NCI-H187 (cell line): ENCODE measurements at places on chromosomes 7 and 10.

GRCh38 chr7:122073635-122074034 is 70.4 kb downstream of the AASS start:
- DNase-seq = no peak

- no peak for DNase-seq
Measured at GRCh38 chr10:77601488-77601887, 36.1 kb downstream of the KCNMA1 start.

DNA sequence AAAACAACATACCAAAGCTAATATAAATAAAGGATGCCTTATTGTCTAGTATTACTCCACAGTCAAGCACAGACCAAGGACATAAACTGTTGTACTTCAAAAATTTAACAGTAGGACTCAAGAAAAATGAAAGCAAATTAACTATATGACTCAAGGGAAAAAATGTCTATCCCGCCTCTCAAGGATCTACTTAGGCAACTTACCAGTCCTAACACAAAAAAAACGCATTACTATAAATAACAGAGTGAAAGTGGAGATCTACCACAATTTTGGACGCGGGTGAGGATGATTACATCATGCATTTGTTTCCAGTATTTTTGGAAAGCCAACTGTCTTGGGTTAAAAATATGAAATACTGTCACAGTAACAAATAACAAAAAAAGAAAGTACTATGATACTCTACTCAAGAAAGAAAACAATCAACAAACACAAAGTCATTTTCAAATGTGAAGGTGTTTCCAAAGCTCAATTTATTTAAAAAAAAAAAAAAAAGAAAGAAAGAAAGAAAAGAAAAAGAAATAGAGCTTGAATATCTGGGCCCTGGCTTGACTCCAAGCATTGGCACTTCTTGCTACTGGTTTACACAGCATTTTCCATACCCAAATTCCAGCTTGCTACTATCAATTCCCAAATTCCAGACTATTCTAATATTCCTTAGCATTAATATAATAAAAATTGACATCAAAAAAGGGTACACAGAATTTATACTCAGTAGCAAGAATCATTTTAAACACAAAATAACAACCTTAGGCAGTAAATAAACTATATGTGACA is 99.4 kb downstream of the RSU1 start:
- no peak for DNase-seq

GRCh38 chr7:14851610-14852009 is 50.9 kb downstream of the DGKB start:
- DNase-seq = no peak

- no peak for DNase-seq
Measured at GRCh38 chr7:28405662-28406061, 6.7 kb upstream of the CREB5 start.

DNA sequence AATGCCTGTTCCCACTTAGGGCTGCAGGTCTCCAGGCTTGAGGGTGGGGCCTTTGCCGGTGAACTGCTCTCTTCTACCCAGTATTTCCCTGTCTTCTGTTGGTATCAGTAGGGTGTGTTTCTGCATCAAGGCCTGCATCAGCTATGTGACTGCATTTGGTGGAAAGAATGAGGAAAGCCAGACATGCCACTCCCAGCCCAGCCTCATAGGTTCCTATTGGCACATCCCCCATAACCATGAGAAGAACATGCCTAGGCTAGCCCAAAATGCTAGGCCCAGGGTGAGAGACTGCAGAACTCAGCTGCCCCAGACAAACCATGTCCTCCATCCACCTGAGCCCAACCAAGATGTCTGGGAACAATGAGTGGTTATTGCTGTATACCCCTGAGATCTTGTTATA is 380.3 kb upstream of the ADARB2 start:
- DNase-seq = no peak

- no peak for DNase-seq
Measured at GRCh38 chr10:78041170-78042057, 7.8 kb downstream of the RPS24 start.

DNA sequence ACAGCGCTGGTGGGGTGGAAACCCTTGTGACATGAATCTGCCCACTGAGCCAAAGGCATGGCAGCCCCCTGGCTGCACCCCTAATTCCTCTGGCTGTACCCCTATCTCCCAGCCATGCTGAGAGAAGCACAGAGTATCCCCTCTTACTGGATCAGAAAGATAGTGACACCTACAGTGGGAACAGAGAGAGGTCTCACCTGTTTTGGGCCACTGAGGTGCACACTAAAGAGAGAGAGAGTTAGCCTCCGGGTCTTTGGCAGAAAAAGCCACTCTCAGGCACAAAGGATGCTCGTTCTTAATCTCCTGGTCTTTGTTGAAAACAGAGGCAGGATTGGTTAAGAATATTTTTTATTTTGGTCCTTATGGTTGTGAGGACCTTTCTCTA is 11.3 kb downstream of the TSPAN14 start:
- no peak for DNase-seq

DNA sequence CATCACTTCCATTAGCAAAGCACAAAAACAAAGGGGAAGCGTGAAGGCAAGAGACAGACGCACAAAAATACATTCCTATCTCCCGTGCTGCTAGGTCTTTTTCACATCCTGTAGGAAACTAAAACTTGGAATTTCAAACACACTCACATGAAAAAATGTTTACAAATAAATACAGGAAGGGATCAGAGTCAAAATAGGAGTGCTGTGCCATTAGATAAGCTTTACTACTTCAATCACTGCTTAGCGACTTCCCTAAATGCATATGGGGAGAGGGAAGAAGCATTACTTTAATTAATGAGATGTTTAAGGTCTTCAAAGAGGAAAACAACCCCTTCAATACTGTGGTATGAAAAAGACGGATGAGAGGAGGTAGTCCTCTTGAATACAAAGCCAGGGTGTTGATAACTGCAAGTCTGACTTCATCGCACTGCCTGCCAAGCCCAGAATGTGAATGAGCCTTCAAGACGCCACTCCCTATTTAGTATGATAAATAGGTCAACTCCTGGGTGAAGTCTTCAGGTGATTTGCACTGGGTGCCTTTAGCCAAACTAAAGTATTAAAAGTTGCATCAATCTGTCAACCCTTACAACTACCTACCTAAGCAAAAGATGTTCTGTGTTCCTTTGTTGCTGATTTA is 13.9 kb downstream of the PARD3 start:
- DNase-seq = no peak

GRCh38 chr7:147411096-147411495 is 1179.5 kb upstream of the C7orf33 start:
- DNase-seq = no peak

DNA sequence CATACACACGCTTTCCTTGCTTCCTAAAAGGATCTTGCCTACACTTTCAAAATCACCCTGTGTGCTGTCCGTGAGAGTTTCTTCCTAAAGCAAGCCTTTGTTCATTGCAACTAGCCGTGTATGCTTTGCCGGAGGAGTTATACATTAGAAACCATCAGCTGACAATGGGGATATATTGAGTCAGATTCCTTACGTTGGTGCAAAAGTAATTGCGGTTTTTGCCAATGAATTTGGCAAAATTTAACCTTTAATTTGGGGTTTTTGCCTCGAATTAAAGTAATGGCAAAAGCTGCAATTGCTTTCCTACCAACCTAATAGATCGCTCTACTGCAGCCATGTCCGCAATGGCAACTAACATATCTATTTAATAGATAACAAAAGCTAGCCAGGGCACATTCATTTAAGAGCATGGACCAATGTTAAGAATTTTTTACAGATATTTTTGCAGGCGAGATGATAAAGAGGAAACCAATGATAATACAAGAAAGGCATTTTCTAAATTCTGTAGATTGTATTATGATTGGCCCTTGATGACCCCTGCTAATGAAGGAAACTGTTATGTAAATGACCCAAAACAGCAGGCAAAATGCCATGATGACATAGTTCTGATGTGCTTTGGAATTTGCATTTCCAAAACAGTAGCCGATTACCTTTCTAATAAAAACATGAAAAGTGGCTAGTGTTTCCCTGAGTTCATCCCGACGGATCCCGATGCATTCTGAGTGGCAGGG is 184.8 kb upstream of the NRP1 start:
- no peak for DNase-seq

GRCh38 chr10:44974628-44975430 is 3.8 kb downstream of the DEPP1 start:
- peak; percentile 6 for DNase-seq

DNA sequence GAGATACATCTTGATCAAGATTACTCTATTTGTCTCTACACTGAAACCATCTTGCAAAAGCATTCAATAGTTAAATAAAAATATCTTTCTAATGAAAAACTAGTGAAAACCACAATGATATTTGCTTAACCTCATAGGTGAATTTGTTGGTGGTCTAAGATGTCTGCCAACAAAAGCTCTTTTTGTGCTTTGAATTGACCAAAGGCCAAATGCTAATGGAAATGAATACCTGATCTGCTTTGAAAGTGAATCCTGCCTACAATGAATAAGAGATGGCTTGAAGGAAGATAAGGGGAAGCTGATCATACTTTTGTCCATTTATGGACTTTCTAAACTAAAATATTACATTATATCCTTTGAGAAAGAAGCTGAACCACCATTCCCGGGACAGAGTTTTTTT is 228.9 kb upstream of the ETV1 start:
- DNase-seq = no peak

- DNase-seq = peak; percentile 4
Measured at GRCh38 chr10:101014230-101014884, 14.7 kb downstream of the LZTS2 start.

DNA sequence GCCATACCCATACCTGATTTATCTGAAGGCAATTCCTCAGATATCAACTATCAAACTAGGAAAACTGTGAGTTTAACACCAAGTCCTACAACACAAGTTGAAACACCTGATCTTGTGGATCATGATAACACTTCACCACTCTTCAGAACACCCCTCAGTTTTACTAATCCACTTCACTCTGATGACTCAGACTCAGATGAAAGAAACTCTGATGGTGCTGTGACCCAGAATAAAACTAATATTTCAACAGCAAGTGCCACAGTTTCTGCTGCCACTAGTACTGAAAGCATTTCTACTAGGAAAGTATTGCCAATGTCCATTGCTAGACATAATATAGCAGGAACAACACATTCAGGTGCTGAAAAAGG is 69.0 kb upstream of the RSBN1L start:
- no peak for DNase-seq

DNA sequence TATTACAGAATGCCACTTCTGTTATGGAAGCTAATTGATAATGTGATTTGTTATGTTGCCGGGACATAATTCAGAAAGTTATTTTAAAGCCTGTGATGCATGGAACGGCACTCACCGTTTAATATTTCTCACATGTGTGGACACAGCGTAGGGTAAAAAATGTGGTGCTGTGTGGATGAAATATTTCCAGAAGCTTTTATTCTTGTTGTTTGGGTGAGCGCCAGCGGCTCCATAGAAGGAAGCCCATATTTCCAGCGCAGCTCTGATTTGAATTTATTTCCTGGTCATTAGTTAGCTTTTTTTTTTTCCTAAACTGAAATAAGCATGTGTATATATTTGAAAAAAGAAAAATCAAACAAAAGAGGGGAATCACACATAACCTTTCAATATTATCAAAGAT is 20.2 kb upstream of the NKX6-2 start:
- DNase-seq = no peak

GRCh38 chr7:11281953-11282352 is 308.3 kb downstream of the PHF14 start:
- no peak for DNase-seq
